ENCODE measurements at places on chromosomes 16 and 17. TPM values are rescaled to one million over a fixed set of nuclear protein-coding genes. Genes with fewer than 3 reads are reported as not detected.

DNA sequence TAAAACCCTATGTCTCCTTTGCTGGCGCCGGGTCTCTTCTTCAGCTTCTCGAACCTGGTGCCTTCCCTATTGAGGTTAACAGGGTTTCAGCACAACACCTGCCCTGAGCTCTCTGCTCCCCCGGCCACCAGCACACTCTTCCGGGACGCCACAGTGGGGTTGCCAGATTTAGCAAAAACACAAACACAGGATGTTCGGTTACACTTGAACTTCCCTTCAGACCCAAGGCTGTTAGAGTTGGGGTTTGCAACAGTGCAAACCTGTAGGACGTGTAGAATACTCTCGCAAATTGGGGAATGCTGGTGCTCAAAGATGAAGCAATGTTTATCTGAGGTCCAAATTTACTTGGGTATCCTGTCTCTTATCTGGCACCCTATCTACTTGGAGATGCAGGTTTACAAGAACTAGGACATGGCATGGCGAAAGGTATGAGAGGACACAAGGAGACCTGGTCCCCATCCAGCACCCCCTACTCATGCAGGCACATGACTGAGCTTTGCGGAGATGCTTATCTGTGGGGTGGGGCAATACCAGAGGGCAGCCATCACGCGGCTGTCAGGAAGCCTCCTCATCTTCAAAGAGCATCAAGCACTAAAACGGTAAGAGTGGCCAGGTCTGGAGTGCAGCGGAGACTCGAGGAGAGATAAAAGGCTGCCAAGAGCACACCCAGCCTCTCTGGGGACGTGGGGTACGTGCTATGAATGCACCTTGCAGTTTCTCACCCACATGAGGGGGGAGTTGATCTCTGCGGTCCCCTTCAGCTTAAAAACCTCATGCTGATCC lies 52.8 kb downstream of the SDK2 start:
- H3K36me3 ChIP-seq: no peaks in the 10 kb centered on the region
- no peaks in the 10 kb centered on the region for H3K27me3 ChIP-seq
- no peak for DNase-seq
- H3K4me3 ChIP-seq: no peak overlapping the region

- no peak overlapping the region for H3K27ac ChIP-seq
- no peaks in the 10 kb centered on the region for H3K4me1 ChIP-seq
- no peak overlapping the region for H3K4me3 ChIP-seq
- H3K27me3 ChIP-seq: no peaks in the 10 kb centered on the region
- peaks cover 89% of the 10 kb centered on the region for H3K36me3 ChIP-seq
- no peak for DNase-seq
Observed at GRCh38 chr16:84989749-84990620, 21.4 kb downstream of the ZDHHC7 start.

KRTAP4-1 gene
- not detected for total RNA-seq

CBLN1 gene
- total RNA-seq: 4.1 TPM

ANKRD40CL gene
- total RNA-seq: not detected

DNA sequence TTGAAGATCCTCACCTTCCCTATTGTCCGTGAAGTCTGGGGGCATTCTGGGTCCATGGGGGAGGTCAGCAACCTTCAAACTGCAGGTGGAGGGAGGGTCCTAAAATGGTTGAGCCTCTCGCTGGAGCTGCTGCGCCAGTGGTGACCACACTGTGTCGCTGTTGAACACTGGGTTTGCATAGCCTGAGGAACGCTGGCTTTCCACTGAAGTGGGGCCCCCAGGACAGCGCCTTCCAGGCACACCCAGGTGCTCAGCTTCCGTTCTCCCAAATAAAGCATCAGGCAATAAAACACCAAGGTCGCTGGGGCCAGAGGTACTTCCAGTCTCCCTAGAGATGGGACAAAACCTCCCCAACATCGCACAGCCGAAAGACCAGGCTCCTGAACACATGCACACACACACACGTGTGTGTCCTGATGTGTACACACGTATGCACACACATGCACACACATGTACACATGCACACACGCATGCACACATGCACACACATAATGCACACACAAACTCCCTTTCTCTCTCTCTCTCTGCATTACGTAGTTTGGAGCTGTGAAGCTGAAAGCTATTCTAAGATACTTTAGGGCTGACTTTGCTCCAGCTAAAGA lies 120.6 kb downstream of the IRF8 start:
- H3K4me3 ChIP-seq: no peak overlapping the region
- H3K27me3 ChIP-seq: peaks cover 33% of the 10 kb centered on the region
- H3K36me3 ChIP-seq: no peaks in the 10 kb centered on the region
- peaks cover 3% of the 10 kb centered on the region for H3K4me1 ChIP-seq
- H3K27ac ChIP-seq: no peak overlapping the region

DNA sequence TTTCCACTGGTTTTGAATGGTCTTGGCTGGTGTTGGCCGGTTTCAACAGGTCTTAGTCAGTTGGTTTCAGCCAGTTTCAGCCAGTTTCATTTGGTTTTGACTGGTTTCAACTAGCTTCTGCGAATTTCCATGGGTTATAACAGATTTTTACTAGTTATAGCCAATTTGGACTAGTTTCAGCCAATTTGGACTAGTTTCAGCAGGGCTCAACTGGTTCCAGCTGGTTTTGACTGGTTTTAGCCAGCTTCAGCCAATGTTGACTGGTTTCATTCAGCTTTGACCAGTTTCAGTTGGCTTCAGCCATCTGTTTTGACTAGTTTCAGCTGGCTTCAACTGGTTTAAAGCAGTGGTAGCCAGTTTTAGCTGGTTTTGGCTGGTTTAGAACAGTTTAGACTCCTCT lies 432.6 kb downstream of the UTP18 start:
- no peaks in the 10 kb centered on the region for H3K4me1 ChIP-seq
- H3K4me3 ChIP-seq: no peak overlapping the region
- DNase-seq: no peak
- H3K27me3 ChIP-seq: no peaks in the 10 kb centered on the region
- H3K36me3 ChIP-seq: no peaks in the 10 kb centered on the region

DNA sequence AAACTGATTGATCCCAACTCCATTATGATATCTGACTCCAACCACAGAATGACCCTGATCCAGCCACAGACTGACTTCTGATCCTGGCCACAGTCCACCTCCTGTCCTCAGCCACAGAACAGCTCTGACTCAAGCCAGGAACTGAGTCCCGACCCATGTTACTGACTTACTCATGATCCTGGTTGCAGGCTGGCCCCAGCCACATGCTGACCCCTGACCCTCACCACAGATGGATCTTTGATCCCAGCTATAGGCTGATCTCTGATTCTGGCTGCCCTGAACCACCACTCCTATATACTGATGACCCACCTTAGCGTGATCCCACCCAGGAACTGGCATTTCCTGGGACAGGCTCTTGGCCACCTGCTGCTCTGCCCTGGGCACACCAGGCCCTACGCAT lies 32.2 kb upstream of the IL21R start:
- no peak overlapping the region for H3K27ac ChIP-seq
- peaks cover 12% of the 10 kb centered on the region for H3K4me1 ChIP-seq
- H3K36me3 ChIP-seq: no peaks in the 10 kb centered on the region
- H3K4me3 ChIP-seq: no peak overlapping the region
- DNase-seq: no peak

DNA sequence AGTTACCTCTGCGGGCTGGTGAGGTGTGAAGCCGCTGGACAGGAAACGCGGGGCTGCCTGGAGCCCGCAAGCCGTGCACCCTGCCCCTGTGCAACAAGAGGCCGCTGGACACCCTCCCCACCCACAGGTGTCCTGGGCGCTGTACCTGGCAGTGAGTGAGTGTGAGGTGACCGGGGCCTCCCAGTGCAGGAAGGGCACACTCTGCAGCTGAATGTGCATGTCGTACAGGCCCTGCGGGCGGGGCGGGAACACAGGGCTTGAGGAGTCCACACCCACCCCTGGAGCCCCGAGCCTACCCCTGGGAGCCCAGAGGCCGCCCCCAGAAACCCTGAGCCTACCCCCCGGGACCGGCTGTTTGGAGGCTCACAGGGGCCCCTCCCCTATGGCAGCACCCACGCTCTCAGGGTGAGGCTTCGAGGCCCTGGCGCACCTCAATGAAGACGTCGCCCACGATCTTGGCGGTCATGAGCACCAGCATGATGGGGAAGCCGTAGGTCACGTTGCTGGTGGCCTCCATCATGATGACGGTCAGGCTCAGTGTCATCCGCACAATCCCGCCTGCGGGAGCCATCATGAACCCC lies 4.3 kb upstream of the CCDC154 start:
- no peaks in the 10 kb centered on the region for H3K4me1 ChIP-seq
- no peaks in the 10 kb centered on the region for H3K27me3 ChIP-seq
- DNase-seq: no peak
- no peak overlapping the region for H3K4me3 ChIP-seq

SLC9A5 gene
- 1.6 TPM for total RNA-seq

- H3K36me3 ChIP-seq: no peaks in the 10 kb centered on the region
- no peak for DNase-seq
- peak overlapping the region; percentile 70 for H3K27ac ChIP-seq
- H3K27me3 ChIP-seq: no peaks in the 10 kb centered on the region
Observed at GRCh38 chr17:29677824-29678223, 55.1 kb upstream of the CORO6 start.

DNA sequence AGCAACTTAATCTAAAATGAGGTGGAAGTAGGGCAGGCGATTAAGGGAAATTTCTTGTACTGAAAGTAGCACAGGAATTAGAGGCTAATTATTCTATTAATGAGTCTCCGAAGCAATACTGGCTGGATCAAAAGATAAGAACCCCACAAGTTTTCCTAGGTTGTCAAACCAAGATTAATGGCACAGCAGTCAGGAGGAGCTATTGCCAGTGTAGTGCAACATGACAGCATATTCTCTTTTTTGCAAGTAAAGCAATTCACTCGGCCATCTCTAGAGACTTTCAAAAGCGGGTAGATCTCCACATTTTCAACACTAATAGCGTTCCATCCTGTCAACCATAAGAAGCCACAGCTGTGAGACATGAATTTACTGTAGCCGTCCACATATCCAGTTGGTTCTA lies 81.2 kb downstream of the CYB561 start:
- no peaks in the 10 kb centered on the region for H3K36me3 ChIP-seq
- no peaks in the 10 kb centered on the region for H3K4me1 ChIP-seq
- no peaks in the 10 kb centered on the region for H3K27me3 ChIP-seq
- no peak for DNase-seq

DNA sequence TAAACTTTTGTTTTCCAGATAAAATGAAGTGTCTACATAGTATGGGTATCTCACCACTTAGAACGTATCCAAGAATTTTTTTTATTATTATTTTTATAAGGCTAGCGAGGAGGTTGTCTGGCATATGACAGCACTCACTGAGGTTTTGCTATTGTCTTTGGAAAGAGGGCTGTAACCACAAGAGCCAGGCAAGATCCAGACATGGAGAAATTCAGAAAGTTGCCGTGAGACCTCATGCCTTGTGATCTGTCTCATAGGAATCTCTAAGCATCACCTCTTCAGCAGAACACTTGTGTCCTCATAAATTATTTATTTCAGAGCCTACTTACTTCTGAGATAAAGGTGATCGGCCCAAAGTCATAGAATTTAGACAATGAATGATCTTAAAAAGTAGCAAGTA lies 410.8 kb downstream of the CDH11 start:
- no peaks in the 10 kb centered on the region for H3K27me3 ChIP-seq
- H3K4me1 ChIP-seq: no peaks in the 10 kb centered on the region
- H3K36me3 ChIP-seq: no peaks in the 10 kb centered on the region
- H3K4me3 ChIP-seq: no peak overlapping the region
- no peak for DNase-seq

DNA sequence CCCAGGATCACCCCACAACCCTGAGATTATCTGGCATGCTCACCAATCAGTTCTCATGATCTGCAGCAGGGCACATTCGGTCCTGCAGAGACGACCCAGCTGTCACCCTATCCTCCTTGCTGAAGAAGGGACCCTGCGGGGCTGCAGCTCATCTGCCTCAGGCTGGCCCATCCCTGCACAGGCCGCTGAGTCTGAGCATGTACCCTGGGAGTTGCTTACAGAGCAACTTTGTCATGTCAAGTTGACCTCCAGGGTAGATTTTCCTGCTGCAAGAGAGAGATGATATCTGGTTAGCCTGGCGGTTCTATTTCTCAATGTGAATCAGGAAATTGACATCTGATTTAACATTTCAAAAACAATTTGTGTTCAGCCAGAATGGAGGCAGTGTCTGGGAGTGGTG lies 36.0 kb upstream of the ADCY9 start:
- no peak overlapping the region for H3K4me3 ChIP-seq
- H3K36me3 ChIP-seq: no peaks in the 10 kb centered on the region
- no peak for DNase-seq
- H3K4me1 ChIP-seq: no peaks in the 10 kb centered on the region
- H3K27ac ChIP-seq: no peak overlapping the region
- H3K27me3 ChIP-seq: no peaks in the 10 kb centered on the region

RNF227 gene
- 1.9 TPM for total RNA-seq

GRCh38 chr16:19001788-19002187 lies 18.1 kb downstream of the TMC7 start:
- no peak for DNase-seq
- H3K4me1 ChIP-seq: no peaks in the 10 kb centered on the region
- H3K27ac ChIP-seq: no peak overlapping the region
- H3K4me3 ChIP-seq: no peak overlapping the region
- H3K36me3 ChIP-seq: no peaks in the 10 kb centered on the region
- H3K27me3 ChIP-seq: no peaks in the 10 kb centered on the region

GRCh38 chr17:64231567-64232141 lies 31.4 kb downstream of the TEX2 start:
- peak overlapping the region; percentile 5 for H3K27ac ChIP-seq
- no peak for DNase-seq
- H3K36me3 ChIP-seq: no peaks in the 10 kb centered on the region
- no peaks in the 10 kb centered on the region for H3K27me3 ChIP-seq
- no peak overlapping the region for H3K4me3 ChIP-seq

GRCh38 chr16:53053967-53054669 lies 673 bp upstream of the CHD9 start:
- H3K27ac ChIP-seq: peak overlapping the region; percentile 92
- peak overlapping the region; percentile 85 for H3K4me3 ChIP-seq
- H3K27me3 ChIP-seq: no peaks in the 10 kb centered on the region

ZSWIM7 gene
- total RNA-seq: 35.2 TPM

CARD14 gene
- not detected for total RNA-seq

FBXW10 gene
- total RNA-seq: not detected

GRCh38 chr16:54475019-54475601 lies 188.5 kb upstream of the IRX3 start:
- no peaks in the 10 kb centered on the region for H3K4me1 ChIP-seq
- no peak overlapping the region for H3K27ac ChIP-seq
- H3K36me3 ChIP-seq: no peaks in the 10 kb centered on the region
- H3K4me3 ChIP-seq: no peak overlapping the region
- H3K27me3 ChIP-seq: no peaks in the 10 kb centered on the region

DNA sequence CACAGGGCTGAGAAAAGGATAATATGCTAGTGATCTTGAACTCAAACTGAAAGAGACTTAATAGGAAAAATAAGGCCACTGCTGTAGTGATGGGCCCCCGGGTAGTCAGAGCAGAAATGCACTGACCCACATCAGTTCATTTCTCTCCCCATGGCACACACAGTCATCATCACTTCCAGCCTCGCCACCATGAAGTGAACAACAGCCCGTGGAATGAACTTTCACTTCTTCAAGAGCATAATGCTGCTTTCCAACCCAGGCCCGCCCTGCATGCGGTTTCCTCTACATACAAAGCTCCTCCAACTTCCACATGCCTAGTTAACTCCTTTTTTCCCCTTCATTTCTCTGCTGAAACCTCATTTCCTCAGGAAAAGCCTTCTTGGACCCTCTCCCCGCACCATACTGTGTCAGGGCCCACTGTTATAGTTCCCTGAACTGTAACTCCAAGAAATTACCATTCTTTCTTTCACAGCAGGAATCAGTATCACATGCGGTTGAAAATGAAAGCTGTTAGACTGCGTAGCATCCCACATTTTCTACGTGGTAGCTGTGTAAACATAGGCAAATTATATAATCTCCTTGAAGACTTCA lies 65.8 kb upstream of the SMIM36 start:
- H3K4me3 ChIP-seq: peak overlapping the region; percentile 34
- peak overlapping the region; percentile 79 for H3K27ac ChIP-seq
- peaks cover 18% of the 10 kb centered on the region for H3K4me1 ChIP-seq
- no peaks in the 10 kb centered on the region for H3K36me3 ChIP-seq
- peak; percentile 44 for DNase-seq
- H3K27me3 ChIP-seq: peaks cover 4% of the 10 kb centered on the region

KATNB1 gene
- total RNA-seq: 10.6 TPM

KRT33B gene
- not detected for total RNA-seq
